ENCODE measurements at places on chromosomes 2 and 18. TPM values are rescaled to one million over a fixed set of nuclear protein-coding genes. Genes with fewer than 3 reads are reported as not detected.

DNA sequence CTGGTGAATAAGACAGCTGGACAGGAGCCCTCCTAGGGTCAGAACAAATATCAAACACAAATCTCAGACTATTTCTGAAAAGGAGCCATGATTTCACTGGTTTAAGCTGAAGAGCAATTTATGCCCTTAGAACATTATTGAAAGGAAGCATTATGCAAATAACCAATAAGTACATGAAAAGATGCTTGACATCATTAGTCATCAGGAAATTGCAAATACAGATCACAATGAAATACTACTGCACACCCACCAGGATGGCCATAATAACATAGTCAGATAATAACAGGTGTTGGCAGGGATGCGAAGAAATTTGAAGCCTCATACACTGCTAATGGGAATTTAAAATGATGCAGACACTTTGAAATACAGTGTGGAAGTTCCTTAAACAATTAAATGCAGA is 176.4 kb upstream of the RAB6C start:
- DNase-seq: no peak

Gene PLEK
- 2.1 TPM for total RNA-seq

GRCh38 chr2:239455436-239456203 is 54.8 kb upstream of the HDAC4 start:
- DNase-seq: no peak

GRCh38 chr2:6310256-6311215 is 555.2 kb downstream of the CMPK2 start:
- DNase-seq: no peak

Gene C2orf92
- total RNA-seq: 2.0 TPM

GRCh38 chr2:230815088-230815487 is 49.7 kb upstream of the ITM2C start:
- DNase-seq: no peak

- peak; percentile 66 for DNase-seq
Measured at GRCh38 chr18:48023334-48024008, 93.0 kb upstream of the SMAD2 start.

DNA sequence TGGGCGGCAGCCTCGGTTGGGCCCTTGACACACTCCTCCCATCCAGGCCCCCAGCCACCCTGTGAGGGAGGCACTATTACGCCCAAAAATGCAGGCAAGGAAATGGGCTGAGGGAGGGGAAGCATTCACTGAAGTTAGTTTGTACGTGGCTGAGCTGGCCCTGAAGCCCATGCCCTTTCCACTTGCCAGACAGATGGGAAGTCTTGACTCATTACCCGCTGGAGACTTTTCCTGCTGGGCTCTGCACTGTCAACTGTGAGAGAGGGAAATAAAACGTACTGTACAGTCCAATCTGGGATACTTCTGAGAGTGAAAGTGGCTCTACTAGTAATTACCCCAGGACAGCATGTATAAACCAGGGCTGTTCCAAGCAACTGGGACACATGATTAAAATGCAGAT is 125.9 kb downstream of the MSH2 start:
- no peak for DNase-seq

DNA sequence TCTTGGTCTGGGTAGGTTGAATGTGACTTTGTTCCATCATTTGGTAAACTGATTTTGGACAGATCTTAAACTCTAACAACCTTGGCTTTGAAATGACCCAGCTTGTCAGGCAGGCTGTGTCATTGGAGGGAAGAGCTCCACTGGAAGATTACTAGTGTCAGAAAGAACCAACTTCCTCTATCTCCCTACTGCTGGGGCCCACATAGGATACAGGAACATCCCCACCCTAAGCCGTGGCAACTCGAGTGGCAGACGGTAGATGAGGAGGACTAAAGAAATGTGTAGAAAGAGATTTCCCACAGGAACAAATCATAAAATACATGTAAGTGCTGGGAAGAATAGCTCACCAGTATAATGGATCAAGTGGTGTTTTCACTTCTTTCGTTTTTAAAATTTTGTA is 4.3 kb upstream of the G6PC2 start:
- no peak for DNase-seq

GRCh38 chr18:22816266-22817176 is 116.6 kb upstream of the RBBP8 start:
- no peak for DNase-seq

- no peak for DNase-seq
Measured at GRCh38 chr2:55097082-55097460, 46.8 kb upstream of the RTN4 start.

GRCh38 chr2:212863185-212863588 is 288.2 kb downstream of the IKZF2 start:
- no peak for DNase-seq

GRCh38 chr2:168643979-168644378 is 158.5 kb upstream of the NOSTRIN start:
- DNase-seq: no peak

Gene ITPRIPL1
- 8.9 TPM for total RNA-seq

DNA sequence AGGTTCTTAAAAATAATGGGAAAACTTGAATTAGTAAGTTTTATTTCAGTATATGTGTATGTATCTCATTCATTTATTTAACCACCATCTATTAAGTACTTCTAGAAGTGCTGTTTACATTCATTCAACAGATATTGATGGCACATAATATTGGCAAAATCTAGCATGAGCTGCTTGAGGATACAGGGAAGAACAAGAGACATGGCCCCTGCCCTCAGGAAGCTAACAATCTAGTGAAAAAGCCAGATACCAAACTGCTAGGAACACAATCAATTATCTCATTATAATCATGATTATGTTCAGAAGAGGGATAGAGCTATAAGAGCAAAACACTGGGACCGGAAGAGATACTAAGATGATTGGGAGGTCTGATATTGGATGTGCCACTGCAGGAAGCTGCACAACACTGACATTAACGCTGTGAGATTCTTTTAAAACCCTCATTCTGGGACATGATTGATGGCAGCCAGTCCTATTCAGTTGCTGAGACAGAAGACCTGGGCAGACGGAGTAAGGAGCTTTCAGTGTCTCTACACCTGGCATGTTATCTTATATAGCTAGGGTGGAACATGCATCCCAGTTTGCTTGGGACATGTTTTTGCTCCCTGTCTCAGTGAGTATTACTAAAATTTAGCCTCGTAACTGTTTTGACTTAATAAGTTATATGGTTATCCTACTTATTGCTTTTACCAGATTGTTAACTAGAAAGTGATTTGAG is 314.1 kb downstream of the STK39 start:
- no peak for DNase-seq

GRCh38 chr2:133717497-133717896 is 149.2 kb upstream of the NCKAP5 start:
- DNase-seq: peak; percentile 6

DNA sequence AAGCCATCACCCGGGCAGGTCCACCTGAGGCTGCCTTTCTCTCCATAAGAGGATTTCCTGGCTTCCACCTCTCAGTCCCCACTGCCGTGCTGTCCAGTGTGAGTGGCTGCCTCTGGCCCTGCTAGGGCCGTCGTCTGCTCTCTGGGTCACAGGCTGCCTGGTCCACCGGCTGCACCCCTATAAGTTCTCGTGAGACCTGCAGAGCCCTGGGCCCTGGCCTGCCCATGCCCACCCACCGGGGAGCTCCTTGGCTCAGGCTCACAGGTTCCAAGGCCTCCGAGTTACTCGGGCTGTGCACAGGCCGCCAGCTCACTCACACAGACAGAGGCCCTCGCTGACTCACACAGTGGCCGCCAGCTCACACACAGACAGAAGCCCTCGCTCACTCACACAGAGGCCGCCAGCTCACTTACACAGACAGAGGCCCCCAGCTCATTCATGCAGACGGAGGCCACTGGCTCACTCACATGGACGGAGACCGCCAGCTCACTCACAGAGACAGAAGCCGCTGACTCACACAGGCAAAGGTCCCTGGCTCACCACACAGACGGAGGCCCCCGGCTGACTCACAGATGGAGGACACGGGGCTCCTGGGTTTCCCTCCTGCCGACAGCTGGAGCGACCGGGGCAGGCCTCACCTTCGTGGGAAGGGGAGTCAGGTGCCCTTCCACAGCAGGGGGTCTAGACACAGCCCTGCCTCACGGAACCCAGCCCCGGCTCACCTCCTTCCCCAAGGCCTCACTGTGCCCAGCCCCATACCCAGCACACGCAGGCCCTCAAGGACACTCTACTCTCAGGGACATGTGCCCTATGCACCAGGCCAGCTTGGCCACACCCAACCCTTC is 334.1 kb upstream of the MYT1L start:
- no peak for DNase-seq

DNA sequence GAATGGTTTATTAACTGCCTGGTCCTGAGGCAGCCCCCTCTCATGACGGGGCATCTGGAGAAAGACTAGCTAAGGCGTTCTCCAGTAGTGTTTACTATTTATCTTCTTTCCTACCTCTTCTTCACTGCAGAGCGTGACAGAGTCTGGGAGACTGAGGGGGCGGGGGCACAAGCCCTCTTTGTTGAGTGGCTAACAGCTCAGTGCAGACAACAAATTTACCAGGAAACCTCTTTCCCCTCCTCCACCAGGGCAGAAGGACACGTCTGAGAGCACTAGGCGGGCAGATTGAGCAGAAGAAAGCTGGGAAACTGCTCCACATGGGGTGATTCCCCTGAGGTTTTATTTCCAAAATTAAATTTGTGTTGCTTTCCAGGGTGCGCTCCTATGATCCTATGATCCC is 322.1 kb downstream of the CNTNAP5 start:
- no peak for DNase-seq
